ENCODE measurements at places on chromosomes 12 and 14.
A peak's percentile ranks its signal among the peaks of the same experiment; 100 is the strongest.

- no peak for DNase-seq
These were observed 57.2 kb upstream of the CCND2 start for GRCh38 chr12:4216187-4216927.

DNA sequence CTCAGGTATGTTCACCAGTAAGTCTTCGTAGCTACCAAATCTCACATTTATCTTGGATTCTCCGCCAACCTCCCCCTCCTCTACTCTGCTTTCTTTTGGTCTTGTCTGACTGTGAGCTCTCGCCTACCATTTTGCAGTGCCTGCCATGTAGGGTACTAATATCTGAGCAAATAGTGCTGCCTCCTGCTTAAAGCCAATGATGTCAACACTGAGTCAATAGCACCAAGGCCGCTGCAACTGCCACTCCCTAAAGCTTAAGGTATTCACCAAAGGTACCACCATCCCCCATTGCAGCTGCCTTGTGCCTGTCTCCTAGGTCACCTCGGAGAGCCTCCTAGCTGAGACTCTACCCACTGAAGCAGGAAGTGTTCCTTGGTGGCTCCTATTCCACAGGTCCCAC, 114.8 kb upstream of the FUT8 start:
- no peak for DNase-seq

GRCh38 chr14:26963711-26964110, 365.9 kb upstream of the NOVA1 start:
- no peak for DNase-seq

- DNase-seq: no peak
These were observed 44.7 kb downstream of the DPF3 start for GRCh38 chr14:72849222-72849621.

DNA sequence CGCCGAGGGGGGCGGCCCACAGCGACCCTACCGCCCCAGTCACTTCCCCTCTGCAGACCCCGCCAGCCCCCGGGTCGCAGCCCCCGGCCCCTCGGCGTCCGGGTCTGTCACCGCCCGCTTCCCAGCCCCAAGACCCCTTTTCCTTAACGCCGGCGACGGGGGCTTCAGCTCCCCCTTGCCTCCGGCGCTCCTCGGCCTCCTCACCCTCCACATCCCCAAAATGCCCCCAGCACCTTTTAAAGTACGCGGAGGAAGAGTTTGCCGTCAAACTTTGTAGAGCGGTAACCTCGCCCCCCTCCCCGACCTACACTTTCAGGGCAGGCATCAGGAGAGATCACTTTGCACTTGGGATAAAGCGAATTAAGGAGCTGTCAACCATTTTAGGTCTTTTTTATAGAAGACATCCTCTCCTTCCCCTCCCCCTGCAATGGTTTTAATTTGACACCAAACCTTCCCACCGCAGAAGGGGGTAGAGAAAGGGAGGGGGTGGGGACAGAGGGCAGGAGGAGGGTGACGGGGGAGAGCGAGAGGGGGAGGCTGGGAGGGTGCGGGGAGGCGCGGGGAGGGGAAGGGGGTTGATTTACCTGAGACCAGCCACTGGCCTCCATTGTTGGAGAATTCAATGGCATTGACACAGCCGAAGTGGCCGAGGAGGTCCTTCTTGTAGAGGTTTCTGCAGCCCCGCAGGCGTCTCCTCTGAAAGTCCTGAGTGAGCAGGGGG, 578 bp downstream of the DCAF5 start:
- peak; percentile 16 for DNase-seq

Data from AG08395 (cell line).